CD4-positive, alpha-beta T cell treated with Interleukin-4 for 4 hours (primary cell): ENCODE measurements at places on chromosomes 3 and 15.

DNA sequence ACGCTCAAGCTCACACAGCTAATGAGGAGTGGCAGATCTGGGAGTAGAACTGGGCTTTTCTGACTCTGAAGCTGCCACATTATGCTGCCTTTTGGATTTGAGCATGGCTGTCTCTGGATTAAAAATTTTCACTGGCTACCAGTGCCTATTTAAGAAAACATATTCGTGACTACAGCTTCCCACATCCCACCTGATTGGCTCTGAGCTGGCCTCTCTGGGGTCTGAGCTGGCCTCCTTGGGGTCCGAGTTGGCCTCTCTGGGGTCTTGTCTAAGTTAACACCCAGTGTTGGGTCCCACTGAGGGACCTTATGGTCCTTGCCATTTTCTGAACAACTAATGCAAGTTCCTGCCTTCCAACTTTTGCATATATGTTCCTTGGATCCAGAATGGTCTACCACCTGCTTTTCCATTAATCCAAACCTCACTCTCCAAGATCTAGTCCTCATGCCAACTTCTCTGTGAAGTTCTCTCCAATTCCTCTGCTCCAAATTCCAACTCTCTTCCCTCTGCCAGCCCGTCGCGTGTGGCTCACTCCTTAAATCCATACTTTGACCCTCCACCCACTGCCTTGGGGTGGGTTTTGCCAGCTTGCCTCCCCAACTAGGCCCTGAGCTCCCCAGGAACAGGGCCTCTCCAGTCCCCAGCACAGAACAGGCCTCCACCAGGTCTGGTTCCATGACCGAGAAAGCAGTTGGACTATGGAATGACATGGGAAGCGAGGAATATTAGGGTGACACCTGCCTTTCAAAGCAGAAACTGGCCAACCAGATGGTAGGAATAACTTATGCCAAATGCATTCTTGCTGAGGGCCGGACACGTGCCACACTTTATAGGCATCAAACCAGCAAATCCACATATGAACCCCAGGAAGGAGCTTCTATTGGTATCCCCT is 42.5 kb downstream of the ATP2B2 start:
- DNase-seq, result no peak

DNA sequence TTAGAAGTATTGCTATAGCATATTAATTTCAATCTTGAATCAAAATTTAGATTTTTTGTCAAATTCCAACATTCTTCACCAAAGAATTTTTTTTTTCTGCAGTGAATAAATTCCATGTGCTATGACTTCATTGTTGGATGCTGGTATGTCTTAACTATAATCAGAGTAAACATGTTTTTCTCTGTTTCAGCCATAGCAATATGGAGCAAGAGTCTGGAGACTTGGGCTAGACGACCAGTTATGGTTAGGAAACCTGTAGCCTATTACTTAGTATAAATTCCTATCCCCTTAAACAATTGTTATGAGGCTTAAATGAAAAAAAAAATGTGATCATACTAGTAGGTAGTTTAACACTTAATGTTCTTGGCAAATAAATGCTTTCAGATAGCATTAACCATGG is 431.9 kb upstream of the FRG2C start:
- DNase-seq, result no peak

DNA sequence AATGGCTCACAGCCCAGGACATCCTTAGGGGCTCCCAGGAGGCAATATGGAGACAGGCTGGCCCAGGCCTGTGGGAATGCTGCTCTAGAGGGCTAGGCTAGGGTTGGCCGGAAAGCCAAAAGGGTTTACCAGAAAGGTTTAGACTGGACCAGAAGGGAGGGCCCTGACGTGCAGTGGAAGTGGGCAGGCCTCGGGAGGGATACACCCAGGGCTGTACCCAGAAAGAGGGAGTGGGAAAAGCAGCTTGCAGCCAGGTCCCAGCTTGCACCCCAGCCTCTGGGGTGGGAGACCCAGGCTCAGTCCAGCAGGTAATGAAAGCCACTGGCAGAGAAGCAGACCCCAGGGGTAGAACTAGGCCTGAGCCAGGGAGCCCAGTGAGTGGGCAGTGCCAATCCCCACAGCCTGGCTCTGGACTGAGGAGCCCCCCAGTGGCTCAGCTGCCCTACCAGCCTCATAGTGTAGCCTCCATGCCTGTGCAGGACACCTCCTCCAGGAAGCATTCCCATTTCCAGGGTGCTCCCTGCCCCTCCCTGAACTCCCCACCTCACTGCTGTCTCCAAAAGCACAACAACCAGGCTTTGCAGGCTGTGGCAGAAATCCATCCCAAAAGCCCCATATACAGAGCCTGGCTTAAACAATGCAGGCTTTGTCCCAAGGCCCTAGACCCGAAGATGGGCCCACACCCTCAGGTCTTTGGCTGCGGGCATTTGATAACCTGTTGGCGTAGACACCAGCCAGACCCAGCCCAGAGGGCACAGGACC is 3.5 kb downstream of the GORASP1 start:
- no peak for DNase-seq

DNA sequence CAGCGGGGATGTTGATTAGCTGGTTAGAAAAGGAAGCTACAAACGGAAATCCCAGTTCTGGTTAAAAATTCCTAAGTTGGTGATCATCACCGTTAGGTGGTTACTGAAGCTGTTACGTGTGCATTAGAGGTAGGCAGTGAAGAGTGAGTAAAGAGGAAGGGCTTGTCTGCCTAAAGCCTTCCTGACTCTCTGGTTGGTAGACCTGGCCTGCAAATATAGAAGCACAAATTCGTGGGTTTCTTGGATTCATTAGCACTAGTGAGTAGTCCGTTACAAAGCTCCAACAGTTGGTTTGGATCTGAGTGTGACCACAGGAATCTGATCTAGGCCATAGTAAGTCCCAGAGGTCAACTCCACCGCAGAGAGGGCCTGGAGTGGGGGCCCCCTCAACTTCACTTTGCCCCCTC is 174.0 kb upstream of the TP63 start:
- DNase-seq, result no peak

GRCh38 chr3:147089286-147089685 is 317.1 kb downstream of the ZIC4 start:
- DNase-seq, result no peak

DNA sequence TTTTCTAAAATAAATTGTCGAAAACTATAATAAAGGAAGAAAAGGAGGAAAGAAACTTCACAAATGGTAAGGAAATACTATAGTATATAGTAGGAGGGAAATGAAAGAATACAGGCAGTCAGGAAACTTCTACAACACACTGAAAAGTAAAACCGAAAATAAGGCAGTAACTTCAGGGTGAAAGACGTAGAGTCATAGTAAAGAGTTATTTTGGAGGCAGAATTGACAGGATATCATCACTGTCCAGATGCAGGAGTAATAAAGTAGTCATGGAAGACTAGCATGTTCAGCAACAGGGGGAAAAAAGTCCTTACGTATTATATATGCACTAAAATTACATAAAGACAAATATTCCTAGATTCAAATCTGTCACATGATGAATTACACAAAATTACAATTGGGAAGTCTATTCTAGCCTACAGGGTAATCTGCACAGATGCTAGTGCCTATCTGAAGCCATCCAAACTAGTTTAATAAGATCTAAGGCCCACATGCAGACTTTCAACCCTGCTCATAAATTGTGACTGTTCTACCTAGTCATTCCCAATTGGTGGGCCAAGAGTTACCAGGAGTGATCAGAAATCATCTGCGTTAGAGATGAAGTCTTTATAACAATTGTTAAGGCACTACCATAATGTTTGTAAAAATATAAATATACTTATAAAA is 14.0 kb downstream of the VPS13C start:
- no peak for DNase-seq

GRCh38 chr3:81245043-81245442 is 516.4 kb downstream of the GBE1 start:
- no peak for DNase-seq

DNA sequence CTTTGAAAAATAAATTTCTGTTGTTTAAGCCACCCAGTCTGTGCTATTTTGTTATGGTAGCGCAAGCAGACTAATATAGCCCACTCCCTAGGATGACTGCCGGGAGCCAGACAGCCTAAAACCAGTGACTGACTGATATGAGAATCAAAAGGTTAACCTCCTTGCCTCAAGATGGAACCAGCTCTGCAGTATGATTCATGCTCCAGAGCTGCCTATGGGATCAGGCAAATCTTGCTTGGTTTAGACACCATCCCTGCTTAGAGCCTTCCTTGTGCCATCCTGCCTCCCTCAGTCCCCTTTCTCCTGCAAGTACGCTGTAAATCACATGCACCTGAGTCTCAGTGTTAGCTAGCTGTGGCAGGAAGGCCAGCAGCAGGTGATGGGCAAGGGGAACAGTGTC is 39.3 kb downstream of the TRANK1 start:
- DNase-seq, result no peak

- no peak for DNase-seq
These were observed 346.2 kb downstream of the IGSF11 start for GRCh38 chr3:118688396-118688884.

- DNase-seq, result no peak
These were observed 151.5 kb downstream of the LIPC start for GRCh38 chr15:58583171-58583908.
